ENCODE measurements at places on chromosomes 1 and 21.
A peak's percentile ranks its signal among the peaks of the same experiment; 100 is the strongest.

DNA sequence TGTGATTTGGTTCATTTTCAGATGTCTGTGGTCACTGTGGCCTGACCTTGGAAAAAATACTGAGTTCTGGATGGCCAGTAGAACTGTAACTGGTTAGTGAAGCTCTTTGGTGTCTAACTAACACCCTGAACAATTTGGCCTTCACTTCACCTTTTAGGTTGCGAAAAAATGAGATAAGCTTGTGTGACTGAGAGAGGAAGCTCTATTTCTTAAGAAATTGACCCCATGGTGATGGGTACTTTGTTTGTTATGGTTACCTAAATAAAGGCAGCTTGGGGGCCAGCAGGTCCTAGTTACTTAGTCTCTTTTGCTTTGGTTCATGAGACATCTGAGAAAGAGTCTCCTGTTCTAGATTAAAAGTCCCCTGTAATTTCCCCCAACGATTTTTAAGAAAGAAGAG lies 181.6 kb downstream of the ZNF326 start:
- no peak for DNase-seq

DNA sequence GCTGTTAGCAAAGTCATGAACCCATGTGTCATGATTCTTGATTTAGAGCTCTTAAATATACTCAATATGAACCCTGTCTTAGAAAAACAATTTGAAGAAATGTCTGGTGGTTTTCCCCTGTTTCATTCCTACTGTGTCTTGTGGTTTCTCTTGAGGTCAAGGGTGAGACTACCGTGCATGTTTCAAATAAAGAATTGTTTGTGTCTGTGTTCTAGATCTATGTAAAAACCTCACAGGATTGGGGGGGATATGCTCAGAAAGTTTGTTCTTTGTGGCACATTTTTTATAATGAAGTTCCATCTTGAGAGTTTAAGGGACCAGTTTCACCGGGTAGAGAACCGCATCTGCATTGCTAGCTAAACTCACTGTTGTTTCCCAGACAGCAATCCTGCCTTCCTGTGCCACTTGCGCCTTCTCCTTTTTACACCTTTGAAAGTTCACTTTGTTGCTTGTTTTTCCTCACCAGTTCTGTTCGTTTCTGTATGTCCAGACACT lies 30.9 kb upstream of the CACYBP start:
- DNase-seq, result no peak

- DNase-seq, result no peak
These were observed 130.8 kb downstream of the LYPLAL1 start for GRCh38 chr1:219304227-219305226.

GRCh38 chr21:34156957-34157356 lies 83.6 kb downstream of the MRPS6 start:
- DNase-seq, result no peak

GRCh38 chr1:116853680-116854402 lies 55.9 kb upstream of the PTGFRN start:
- no peak for DNase-seq

DNA sequence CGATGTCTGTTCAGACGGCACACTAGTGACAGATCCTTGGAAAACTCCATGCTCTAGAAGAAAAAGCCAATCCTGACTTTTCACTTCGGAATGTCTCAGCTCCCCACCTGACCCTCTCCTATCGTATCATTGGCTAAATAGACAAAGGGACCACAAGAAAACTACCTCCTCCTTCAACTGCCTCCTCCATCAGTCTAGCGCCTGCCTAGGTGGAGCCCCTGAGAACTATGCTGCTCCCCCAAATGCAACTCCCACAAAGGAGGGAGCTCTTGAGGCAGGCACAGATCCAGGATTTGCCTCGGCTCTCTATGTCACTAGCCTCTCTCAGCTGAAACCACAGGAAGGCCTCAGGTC lies 148.4 kb downstream of the TOMM20 start:
- no peak for DNase-seq

DNA sequence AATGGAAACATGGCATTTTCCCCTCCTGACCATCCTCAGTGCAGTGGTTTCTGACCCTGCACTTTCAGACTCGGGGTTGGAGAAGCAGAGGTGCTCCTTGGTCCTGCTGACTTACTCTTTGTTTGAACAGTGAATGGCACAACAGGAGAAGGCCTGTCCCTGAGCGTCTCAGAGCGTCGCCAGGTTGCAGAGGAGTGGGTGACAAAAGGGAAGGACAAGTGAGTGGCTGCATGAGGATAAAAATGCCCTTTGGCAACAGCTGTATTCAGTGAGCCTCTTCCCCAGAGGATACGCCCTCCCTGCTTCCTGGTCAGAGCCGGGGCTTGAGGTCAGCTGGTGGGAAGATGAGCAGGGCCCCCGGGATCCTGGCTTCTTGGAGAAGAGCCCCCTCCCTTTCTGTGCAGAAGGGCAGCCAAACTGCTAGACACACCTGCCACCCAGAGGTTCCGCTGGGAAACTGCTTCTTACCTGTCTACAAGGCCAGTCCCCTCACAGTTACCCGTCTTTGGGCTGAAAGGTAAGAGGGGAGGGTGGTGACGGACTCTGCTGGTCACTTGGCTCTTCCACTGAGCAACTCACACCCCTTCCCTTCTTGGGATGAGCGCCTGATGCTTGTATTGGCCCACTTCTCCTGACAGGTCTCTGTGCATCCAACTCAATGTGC lies 16.6 kb downstream of the NPL start:
- no peak for DNase-seq

DNA sequence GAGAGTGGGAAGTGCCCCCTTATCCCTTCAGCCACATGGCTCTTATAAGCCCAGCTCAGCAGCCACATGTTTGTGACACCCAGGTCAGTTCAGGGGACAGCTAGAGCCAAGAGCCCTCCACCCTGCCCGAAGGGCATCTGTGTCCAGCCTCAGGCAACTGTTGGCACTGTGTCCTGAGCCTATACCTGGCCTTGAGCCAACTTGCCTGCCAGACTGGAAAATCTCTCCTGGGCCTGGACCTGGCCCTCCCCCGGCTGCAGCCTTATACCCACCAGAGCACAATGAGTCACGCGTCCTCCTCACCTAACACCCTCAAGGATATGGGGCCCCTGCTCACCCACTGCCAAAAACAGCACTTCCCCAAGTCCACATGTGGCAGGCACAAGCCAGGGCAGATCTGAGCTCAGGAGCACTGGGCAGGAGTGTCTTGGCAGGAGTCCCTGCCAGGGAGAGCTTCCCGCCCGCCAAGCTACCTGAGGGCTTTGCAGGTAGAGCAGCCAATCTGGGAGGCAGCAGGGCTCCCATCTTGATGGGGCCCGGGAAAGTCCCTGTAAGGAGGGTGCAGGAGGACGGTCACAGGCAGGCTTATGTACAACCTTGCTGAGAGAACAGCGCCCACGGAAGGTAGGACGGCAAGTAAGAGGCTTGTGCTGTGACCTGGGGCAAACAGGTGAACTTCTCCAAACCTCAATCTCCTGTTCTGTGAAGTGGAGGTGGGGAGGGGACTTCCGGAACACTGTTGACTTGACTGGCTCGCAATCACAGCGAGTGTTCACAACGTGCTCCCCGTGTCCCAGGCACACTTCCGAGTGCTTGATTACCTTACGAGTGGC lies 19.8 kb upstream of the HSPG2 start:
- no peak for DNase-seq

GRCh38 chr1:2230781-2231531 lies 2.8 kb downstream of the SKI start:
- peak; percentile 82 for DNase-seq

- peak; percentile 37 for DNase-seq
These were observed 16.4 kb downstream of the KCNA10 start for GRCh38 chr1:110502402-110503151.
